Renal cortex interstitium (tissue), 15 donors: ENCODE measurements at places on chromosomes 12 and 14.

- no peak for DNase-seq
Observed at GRCh38 chr12:121318121-121318520, 21.6 kb upstream of the CAMKK2 start.

DNA sequence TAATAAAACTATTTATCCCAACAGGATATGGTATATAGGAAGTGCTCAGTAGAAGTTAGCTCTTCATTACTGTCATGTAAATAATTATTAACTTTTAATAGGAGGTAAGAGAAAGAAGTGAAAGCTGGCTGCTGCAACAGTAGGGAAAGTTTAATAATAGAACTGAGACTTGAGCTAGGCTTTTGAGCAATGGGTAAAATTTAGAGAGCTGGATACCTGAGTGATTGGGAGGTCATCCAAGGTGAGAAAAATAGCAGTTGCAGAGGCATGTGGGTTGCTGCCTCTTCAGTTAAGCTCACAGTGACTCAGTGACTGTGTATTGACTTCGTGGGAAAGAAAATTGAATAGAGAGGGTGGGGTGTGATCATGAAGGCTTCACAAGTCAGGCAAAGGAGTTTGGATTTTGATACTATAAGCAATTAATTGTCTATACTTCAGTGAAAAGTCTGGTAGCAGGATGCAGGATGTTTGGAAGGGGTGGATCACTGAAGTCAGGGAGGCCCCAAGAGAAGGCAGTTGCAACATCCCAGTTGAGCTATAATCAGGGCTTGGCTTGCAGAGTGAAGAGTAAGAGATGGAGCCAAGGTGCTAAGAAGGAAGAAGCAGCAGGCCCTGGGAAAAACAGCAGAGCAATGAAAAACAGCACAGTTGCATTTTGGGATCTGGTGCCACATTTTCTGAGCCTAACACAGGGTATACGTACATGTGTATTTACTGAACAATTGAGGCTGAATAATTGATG is 172.0 kb upstream of the FRMD6 start:
- DNase-seq, result no peak

DNA sequence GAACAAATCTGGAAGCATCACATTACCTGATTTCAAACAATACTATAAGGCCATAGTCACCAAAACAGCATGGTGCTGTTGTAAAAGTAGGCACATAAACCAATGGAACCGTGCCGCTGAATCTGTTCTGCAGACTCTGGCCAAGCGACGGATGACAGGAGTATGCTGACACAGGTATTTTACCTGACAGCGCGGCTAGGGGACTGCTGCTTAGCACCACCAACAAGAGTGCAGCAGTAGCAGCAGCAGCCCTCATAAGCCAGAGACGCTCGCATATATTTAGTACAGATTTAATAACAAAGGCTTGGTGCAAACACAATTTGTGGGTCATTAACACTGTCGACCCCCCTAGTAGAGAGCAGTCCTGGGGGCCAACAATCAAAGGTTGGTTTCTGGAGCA is 677.6 kb upstream of the LMO3 start:
- DNase-seq, result no peak

GRCh38 chr12:44248436-44248835 is 412.6 kb downstream of the TMEM117 start:
- DNase-seq, result no peak

DNA sequence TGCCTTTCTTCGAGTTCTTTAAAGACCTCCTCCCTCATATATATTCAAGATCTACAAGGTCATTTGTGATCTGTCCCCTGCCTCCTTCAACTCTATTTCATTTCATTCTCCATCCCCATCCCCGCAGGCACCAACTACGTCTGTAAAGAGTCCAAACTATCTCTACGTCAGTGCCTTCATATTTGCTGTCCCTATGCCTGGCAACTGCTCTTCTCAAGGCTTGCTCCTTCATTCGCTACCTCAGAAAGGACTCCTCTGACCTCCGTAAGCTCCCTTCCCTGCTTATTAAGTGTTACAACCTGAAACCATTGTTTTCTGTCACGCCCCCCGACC is 650 bp downstream of the LLPH start:
- no peak for DNase-seq

- no peak for DNase-seq
Observed at GRCh38 chr14:90678420-90678819, 137.8 kb downstream of the TTC7B start.

DNA sequence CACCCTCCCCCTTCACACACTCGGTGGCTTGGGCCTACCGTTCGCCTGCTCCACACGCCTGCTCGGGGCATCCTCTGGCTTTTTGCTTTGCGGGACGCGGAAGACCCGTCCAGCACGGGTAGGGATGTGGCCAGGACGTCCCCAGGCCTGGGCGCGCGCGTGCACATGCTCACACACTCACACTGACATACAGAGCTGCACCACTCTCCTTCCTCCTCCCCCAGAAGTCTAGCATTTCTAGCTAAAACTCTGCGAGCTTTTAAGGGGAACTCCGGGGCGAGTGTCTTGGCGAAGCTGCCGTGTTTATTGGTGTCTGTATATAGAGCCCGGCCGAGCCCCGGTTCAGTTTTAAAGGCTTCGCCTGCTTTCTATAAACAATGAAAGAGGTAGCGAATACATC is 5.0 kb downstream of the TBX5 start:
- DNase-seq, result no peak

DNA sequence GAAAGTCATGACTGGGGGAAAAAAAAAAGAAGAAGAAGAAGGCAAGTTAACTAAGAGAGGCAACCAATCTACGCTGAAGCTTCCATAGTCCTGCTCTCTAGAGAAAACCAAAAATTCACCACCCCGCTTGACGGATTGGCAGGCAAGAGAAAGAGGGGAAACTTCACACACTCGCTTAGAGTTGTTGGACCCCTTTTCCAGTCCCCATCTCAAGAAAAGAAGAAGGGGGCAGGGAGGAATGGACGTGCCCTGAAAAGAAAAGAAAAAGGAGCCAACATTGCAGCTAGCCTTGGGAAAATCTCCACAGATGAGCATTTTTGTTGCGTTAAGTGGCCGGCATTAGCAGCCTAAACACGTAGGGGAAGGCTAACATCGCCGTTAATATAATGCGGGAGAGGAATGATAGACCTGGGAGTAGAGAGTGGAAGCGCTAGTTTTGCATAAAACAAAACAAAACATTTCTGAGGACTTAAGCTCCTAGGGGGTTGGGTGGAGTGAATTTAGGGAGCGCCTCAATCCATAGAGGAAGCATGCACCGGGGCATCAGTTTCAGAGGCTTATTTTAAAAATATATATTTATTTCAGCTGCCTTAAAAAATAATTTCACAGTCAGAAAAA is 11.3 kb upstream of the FOXG1 start:
- DNase-seq, result no peak

- no peak for DNase-seq
Observed at GRCh38 chr12:113381220-113381619, 22.5 kb downstream of the SDS start.

DNA sequence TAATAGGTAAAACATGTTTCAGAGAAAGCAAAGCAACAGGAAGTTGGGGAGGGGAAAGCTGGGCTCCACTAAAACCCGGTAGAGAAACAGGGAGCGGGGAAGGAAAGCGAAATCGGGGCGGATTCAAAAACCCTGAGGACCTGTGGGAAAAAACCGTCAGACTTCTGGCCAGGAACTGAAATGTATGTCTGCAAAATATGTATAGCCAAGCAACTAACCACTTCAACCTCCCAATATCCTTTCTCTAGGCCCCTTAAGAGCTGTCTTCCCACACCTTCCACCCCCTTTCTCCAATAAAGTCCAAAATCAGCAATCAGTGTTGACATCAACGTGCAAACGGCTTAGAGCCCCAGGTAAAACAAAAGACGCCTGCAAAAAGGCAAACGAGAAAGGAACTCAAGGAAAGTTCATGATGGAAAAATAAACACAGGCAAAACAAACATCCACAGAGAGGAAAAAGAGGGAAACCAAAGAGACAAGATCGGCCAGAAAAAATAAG is 32.8 kb downstream of the SIX1 start:
- no peak for DNase-seq

- no peak for DNase-seq
Observed at GRCh38 chr12:110744151-110744571, 1.5 kb upstream of the PPP1CC start.

DNA sequence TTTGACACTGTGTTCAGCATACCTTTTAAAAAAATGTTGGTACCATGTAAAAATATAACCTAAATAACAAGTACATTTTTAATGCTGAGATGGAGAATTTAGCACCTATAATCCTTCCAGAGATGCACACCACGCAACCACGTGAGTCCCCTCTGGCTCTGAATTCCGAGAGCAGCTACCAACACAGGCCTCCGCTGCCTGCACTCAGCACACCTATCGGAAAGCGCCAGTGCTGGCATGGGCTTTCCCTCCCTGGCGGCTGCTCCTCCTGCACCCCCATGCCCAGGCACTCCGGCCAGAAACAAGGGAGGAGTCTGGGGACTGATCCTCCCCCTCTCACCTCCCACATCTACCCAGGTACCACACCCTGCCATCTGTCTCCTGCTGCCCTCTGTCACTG is 47.0 kb downstream of the ITPK1 start:
- no peak for DNase-seq

GRCh38 chr14:27040552-27040951 is 442.7 kb upstream of the NOVA1 start:
- no peak for DNase-seq

GRCh38 chr14:70666361-70666686 is 24.6 kb downstream of the TTC9 start:
- no peak for DNase-seq

DNA sequence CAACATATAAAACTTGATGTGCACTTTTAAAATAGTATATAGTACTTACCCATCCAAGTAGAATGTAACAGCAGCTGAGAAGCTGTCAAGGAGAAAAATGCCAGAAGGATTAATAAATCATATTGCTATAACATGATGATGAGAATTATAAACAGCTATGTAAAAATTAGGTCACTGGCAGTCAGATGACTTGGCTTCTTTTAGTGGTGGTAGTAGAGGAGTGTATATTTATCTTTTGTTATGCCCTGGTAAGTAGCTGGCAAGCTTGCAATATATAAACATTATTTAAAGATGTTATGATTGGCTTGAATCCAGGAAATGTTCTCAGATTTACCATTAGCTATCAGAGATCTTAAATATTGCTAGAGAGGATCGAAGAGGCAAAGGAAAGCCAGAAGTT is 471.0 kb upstream of the MGAT4C start:
- no peak for DNase-seq

GRCh38 chr12:100993916-100994450 is 199.4 kb downstream of the ANO4 start:
- DNase-seq, result no peak

DNA sequence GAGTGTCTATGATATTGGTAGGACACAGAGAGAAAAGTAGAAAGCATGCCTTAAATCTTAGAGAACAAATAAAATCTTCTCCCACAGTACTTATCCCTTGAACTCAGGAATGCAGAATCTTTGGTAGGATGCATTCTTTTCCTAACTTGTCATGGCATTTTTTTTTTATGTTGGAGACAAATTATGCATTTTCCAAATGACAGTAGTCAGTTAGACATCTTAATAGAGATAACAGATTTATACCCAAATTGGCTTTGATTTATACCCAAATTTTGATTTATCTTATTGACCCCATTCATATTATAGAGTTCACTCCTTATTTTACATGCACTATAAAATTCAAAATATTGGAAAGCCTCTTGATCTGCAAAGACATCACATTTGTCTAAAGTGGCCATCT is 132.9 kb downstream of the CNTN1 start:
- DNase-seq, result no peak

DNA sequence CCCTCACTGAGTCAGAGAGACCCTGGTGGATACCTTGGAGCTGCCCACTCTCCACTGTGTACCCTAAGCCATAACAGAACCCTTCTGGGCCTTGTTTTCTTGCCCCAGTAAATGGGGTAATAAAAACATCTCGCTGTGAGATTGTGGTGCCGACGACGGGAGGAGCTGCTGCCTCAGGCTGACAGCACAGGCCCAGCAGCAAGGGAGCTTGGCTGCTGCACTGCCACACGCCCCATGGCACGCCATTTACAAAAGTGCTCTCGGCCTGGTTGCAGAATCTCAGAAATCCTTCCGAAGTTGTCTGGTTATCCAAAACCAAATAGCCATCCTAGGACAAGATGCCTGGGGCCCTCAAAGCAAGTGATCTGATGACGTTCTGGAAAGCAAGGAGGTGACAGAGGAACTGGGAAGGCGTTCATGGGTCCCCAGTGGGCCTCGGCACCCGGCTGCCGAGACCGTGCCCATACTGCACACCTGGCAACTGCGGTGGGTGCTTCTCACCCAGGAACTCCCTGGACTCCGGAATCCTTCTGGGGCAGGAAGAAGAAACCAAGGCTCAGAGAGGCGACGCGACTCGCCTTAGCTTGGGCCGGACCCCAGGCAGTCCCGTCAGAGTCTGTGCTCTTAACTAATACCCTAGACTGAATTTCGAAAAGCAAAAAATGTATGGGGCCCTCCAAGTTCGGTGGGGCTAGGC is 26.7 kb downstream of the CHGA start:
- no peak for DNase-seq

DNA sequence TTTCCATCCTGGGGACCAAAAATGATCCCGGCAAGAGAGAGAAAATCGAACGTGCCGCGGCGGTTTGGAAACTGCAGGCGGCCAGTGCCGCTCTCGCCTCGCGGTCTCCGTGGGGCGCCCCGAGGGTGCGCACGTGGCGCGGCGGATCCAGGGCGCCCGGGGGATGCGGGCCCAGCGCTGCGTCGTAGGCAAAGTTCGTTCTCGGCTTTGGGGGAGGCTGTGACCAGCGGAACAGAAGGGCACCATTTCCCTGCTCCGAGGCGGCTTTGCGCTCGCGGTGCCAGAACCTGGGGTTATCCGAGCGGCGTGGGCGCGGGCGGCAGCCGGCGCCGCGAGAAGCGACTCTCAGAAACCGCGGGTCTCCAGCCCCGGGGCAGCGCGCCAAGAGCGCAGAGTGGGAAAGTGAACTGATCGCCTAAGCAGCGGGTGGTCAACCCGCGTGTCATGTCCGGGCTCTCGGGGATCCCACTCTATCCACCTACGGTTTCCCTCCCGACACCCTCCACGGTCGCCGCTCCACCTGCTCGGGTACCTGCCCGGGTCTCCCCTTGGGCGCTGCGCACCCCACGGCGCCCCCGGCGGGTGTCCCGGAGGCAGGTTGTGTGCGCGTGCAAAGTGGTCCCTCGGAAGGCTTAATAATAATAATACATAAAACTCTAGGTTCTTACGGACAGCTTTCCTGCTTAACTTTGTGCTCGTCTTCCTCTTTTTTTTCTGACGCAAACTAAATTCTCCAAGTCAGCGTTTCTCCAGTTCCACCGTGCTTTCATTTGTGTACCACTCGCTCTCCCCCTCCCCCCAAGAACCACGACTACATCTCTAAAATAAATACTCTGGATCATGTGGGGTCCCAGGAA is 1.2 kb downstream of the ESRRB start:
- DNase-seq, result no peak

DNA sequence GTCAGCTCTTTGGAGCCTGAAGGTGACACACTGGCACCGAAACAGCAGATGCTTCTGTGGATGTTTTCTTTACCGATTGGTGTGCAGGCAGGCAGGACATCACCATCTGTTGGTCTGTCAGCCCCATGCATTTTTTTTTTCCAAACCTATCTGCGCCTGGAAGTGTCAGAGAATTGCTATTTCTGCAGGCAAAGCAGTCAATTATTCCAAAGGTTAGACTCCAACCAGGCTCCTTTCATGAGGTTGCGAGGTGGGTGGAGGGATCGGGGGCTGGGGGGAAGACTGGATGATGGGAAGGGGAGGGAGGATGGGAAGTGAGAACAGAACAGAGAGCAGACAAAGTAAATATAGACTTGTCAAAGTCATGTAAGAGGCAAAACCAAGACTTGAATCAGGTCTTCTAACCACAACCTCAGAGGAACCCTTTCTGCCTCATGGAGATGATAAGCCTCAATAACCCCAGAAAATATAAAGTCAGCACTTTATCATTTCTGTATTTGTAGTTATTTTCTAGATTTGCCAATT is 117.7 kb downstream of the OTOGL start:
- DNase-seq, result no peak
